ENCODE measurements at places on chromosomes 6 and 20.

DNA sequence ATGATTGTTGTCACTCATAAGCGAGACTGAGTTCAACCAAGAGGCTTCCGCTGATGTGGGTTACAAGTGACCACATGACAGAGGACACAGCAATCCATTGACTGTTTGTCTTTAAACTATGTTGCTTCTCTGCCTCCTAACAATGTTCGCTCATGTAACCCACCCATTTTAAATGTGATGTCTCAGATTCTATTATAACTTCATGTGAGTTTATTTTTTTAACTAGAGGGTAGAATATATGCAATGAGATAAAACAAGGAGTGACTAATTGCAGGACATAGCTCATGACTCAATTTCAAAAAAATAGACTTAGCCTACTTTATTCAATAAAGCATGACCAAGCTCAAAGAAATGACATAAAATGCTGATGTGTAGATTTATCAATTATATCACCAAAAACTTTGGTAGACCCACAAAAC lies 119.2 kb upstream of the SASH1 start:
- DNase-seq = no peak

- no peak for DNase-seq
Measured at GRCh38 chr6:44667668-44668390, 280.3 kb downstream of the CDC5L start.

DNA sequence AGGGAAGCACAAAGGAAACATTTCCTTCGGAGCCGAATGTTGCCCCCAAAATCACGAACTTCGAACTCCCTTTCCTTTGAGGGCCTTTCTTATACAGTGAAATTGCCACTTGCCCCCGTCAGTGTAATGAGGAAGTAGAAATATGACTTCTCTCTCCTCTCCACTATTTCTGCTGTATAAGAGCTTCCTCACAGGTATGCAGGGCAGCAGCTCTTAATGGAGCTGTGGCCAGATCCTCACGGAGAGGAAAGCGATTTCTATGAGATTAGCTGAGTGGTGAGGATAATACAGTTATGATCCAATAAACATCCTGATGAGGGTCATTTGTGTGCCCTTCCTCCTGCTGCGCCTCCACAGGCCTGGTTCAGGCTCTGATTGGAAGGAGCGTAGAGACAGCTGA lies 10.8 kb upstream of the CPNE5 start:
- no peak for DNase-seq

- DNase-seq = no peak
Measured at GRCh38 chr6:88050140-88050818, 2.6 kb downstream of the SPACA1 start.

- peak; percentile 84 for DNase-seq
Measured at GRCh38 chr6:108133594-108134179, 32.1 kb upstream of the NR2E1 start.

DNA sequence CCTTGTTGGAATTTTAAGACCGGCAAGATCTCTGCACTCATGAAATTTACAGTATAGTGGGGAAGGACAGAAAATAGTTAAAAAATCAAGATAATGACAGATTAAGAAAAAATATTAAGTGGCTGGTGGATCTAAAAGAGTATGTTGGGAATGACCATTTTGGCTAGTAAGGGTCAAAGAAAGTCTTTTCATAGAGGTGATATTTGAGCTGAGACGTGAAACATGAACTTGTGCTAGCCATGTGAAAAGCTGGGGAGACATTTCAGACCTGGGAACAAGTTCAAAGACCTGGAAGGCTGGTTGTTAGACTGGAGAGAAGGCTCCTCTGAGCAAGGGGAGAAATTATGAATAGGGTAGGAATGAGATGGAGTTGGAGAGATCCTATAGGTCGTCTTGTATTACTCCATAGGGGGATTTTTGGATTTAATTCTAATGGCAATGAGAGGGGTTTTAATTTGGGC lies 4.7 kb downstream of the BICRAL start:
- DNase-seq = no peak

GRCh38 chr20:32570401-32571190 lies 14.5 kb downstream of the NOL4L start:
- DNase-seq = no peak

DNA sequence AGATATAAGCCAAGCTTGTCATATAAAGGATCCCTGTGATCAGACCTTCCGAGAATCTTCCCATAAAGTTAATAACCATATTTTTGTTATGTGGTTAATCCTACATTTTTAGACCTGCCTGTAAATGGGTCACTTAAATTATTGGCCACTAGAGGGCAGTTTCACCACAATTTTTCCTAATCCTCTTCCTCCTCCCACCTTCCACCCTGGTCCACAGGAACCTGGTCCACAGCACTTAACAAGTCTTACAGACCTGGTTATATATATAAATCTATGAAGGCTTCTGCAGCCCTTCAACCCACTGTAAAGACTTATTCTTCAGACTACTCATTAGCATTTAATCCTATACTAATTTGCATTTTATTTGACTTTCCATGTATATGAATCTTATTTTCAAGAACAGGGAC lies 28.3 kb downstream of the MRS2 start:
- no peak for DNase-seq

DNA sequence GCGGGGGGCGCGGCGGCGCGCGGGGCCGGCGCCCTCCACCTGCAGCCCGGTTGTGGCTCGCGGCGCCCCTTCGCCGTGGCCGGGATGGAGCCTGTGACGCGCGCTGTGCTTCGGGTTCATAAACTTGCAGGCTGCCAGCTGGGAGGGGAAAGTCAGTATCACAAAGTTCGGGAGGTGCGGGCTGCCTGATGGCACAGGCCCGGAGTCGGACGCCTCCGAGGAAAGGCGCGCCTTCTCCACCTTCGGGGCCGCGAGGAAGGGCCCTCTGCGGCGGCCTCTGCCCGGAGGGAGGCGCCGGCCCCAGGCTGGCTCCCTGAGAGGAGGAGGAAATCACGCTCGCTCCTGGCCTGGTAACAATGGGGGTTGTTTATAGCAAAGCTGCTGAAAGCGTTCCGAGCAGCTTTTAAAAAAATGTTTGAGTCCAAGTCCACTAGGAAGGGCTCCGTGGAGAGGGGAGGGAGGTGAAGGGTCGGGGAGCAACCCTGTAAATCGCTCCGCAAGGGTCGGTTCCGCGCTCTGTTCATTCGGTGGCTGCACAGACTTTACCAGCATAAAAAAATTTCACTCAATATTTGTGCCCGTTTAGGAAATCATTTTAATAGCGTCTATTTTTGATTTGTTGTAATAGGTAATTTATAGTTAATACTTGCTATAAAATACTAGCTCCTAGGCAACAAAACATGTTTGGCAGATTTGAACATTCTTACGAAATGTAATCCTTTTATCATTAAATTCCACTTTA lies 1.0 kb downstream of the AFDN start:
- peak; percentile 64 for DNase-seq

- no peak for DNase-seq
Measured at GRCh38 chr6:6588064-6588923, at the start of gene LY86. Gene LY86 (plus strand): TSS chr6:6588720. CDS start chr6:6588735, 15 bp downstream.

GRCh38 chr6:49326347-49326746 lies 136.7 kb downstream of the MMUT start:
- no peak for DNase-seq

- DNase-seq = peak; percentile 83
Measured at GRCh38 chr6:148559848-148560433, 186.9 kb upstream of the UST start.

DNA sequence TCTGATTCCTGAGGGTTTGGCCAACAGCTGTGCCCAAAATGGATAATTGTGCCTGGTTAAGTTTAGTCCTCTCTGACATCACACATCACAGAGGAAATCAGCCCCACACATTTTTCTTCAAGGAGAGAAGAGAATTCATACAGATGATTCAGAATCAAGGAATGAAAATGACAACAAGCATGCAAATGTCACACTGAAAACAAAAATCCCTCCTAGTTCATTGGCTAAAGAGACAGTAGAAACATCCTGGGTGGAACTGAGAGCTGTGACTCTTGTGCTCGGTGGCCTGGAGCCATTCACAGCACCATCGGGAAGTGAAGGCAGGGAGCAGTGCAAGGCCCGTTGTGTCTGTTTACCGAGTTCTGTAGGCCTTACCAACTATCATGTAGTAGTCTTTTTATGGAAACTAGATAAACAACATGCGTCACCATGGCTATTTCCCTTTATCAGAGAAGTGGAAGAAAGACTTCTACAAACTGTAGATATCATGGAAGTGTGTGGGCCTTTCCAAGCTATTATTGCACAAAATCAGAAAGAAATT lies 81.7 kb upstream of the TENT5A start:
- peak; percentile 73 for DNase-seq

Data from aorta (tissue), 5 donors.